CD4-positive, alpha-beta T cell treated with Interleukin-15 for 1 hour (primary cell): ENCODE measurements at places on chromosomes 2 and 18.

DNA sequence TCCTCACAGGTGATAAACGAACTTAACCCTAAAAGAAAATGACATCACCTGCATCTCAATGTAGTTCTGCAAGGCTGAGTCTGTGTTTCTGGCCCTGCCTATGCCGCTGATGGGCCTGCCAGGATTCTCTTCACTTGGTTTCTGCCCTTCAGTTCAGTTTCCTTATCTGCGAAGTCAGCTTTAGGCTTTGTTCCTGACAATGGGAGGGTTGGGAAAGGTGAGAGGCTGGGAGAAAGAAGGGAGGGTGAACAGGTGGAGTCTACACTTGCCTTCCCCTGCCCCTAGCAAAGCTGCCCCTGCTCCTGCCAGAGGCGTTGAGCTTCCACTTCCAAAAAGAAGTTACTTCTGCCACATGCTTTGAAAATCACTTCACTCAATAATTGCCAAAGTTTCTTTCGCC lies 124.0 kb upstream of the APCDD1 start:
- no peak for DNase-seq

DNA sequence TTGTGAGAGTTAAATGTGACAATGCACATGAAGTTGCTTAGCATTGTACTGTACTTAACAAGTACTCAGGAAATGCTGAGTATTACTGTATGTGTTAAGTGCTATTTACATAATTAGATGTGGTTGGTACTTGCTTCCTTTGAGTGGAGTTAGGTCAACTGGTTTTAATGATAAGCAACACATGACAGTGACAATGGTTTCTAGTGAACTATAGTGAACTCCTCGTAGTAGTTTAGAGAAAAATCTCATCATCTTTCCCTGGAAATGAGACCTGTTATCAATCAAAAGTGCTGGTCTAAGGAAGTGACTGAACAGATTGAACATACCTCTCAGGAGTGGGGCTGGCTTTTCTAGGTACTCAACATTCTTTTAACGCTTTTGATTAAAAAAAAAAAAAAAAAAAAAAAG lies 29.2 kb upstream of the ZDBF2 start:
- no peak for DNase-seq

- DNase-seq, result no peak
These were observed 5.7 kb downstream of the OTX1 start for GRCh38 chr2:63056107-63057050.

GRCh38 chr2:64354857-64355680 lies 98.9 kb upstream of the LGALSL start:
- no peak for DNase-seq

GRCh38 chr2:28751956-28752630 lies 463 bp downstream of the PPP1CB start:
- DNase-seq, result no peak

DNA sequence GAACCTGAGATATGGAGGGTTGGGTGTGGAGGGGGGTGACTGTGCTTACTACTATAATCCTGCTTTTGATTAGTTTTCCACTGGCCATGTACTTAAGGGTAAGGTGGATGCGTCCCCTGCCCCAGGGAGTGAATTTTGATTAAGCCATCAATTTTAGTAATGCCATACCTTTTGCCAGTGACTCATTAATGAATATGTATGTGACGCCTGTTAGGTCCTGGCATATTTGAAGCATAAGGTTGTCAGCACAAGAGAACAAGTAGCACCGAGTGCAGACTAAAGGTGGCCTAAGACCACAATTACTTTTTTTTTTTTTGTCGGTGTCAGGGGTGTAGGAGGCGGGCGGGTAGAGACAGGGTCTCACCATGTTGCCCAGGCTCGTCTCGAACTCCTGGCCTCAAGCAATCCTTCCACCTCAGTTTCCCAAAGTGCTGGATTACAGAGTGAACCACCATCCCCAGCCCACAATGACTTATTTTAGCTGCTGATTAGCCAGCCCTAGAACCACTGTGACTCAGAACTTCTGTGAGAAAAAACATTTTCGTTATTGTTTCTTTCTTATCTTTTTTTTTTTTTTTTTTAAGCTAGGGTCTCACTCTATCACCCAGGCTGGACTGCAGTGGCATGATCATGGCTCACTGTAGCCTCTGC lies 7.0 kb downstream of the TANC1 start:
- no peak for DNase-seq
